ENCODE measurements at places on chromosomes 5 and 9.

DNA sequence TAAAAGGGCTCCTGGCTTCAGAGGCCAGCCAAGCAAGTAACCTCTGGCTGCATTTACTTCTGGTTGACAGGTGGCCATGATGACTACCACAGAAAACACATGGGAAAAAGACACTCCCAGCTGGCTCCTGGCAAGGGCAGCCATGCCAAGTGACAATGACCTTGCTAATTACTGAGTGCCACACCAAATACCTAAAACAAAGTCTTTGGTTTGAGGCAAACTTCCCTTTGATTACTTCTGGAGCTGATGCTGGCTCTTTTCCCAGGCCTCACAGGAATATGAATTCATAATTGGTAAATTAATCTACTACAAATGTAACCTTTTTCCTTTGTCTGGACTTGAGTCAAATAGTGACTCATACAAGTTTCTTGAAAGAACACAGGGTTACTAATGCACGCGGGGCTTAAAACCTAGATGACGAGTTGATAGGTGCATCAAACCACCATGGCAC is 61.0 kb downstream of the LPAR1 start:
- DNase-seq, result no peak

GRCh38 chr5:78667461-78668103 is 19.0 kb upstream of the LHFPL2 start:
- no peak for DNase-seq

GRCh38 chr5:36839489-36840476 is 36.8 kb upstream of the NIPBL start:
- DNase-seq, result no peak

DNA sequence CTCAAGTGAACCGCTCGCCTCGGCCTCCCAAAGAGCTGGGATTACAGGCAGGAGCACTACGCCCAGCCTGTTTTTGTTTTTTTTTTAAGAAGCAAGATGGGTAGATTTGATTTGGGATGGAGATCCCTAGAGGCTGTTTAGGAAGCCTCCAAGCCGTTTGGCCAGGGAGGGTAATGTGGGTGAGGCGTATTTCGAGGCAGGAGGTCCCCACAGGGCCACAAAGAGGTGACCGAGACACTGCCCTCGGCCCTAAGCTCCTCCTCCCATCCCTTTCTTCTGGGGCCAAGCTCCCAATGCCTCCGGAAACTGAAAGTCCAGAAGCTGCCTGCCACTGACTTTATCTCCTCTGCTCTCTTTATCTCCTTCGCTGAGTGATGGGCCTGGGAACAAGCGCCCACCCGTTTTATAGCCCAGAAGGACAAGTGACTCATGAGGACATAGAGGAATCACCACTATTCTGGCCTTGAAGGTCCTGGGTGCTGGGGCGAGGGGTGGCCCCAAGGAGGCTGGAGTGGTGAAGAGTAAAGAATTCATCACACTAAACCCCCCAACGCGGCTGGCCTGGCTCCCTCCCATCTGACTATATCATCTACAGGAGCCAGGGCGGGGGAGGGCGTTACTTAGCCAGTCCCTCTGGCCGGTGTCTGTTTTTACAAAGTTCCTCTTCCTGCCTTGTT is 2.0 kb upstream of the RALGDS start:
- DNase-seq, result no peak

DNA sequence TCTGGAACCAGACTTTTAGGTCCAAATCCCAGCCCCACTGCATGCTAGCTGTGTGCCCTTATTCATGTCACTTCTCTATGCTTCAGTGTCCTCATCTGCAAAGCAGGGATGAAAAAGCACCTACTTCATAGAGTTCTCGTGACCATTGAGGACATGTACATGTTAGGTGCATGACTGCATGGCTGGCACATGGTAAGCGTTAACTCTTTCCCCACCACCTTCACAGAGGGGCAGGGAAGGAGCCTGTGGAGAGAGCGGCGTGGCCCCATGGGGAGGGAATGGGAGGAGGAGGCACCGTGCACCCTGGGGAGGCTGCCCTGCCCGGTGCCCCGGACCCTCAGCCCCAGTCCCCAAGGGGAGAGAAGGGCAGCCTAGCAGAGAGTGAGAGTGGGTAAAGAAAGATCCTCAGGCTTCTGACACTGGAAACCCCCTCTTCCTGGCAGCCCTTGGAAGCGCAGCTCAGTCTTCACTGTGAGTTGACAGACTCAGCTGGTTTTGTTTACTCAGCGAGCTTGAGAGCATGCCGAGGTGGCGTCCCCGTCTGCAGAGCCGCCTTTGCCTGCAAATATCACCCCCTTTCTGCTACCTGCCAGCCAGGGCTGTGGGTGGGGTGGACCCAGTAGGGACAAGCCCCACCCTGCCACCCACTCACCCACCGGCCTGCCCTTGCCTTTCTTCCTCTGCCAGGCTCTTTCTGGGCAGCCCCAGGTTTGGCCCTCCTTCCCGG is 10.6 kb upstream of the ANGPTL2 start:
- DNase-seq, result peak; percentile 52

- no peak for DNase-seq
Observed at GRCh38 chr5:17907094-17907493, 272.8 kb downstream of the TAF11L14 start.

- no peak for DNase-seq
Observed at GRCh38 chr5:54329731-54330709, 19.6 kb upstream of the ARL15 start.

DNA sequence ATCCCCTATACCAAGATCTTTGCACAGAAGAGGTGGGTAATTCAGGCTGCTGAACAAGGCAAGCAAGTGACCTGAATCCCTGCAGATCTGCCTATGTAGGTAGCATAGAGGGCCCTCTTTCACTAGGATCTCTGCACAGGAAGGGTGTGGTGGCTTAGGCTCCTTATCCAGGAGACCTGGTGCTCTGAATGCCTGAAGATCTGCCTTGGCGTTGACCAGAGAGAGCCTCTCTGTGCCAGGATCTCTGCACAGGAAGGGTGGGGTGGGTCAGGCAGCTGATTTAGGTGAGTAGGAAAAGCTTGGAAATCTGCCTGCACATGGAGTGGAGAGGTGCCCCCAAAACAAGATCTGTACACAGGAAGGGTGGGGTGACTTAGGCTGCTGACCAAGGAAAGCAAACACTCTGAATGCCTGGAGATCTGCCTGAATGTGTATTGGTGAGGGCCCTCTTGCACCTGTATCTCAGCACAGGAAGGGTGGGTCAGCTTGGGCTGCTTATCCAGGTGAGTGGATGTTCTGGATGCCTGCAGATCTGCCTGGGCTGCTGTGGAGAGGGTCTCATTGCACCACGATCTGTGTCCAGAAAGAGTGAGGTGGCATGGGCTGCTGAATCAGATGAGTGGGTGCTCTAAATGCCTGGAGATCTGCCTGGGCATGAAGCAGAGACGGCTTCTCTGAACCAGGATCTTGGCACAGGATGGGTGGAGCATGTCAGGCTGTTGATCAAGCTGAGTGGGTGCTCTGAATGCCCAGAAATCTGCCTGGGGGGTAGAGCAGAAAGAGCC is 365.9 kb downstream of the DMAC1 start:
- DNase-seq, result no peak

GRCh38 chr9:84785792-84786547 is 116.4 kb downstream of the NTRK2 start:
- DNase-seq, result no peak

- DNase-seq, result no peak
Observed at GRCh38 chr5:74240783-74241750, 399.5 kb downstream of the ENC1 start.

DNA sequence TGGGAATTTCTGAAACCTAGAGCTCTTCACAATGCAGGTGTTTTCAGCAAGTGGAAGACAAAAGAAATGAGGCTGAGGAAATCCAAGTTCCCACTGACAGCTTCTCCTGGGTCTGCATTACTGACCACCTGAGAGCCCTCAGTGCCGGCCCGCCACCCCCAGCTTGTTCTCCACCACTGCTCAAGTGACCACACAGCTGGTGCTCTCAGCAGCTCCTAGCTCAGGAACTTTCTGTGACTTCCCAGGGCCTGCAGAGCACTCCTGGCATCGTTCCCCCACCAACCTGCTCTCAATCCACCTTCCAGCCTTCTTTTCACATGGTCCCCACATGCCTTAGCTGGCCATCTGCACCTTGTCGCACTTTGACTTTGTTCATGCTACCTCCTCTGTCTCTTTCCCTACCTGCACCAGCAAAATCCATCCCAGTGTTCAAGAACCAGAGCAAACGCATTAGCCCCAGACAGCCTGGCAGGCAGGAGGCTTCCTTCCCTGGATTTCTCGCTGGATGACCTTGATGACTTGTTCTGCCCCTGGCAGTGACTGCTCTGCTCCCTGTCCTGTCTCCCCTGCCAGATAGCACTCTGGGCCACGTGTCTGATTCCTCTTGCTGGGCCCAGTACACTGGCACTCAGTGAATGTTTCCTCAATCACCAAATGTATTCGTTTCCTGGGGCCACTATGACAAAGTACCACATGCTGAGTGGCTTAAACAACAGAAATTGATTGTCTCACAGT is 35.1 kb upstream of the NANS start:
- DNase-seq, result no peak

GRCh38 chr9:6305954-6306563 is 22.1 kb upstream of the TPD52L3 start:
- peak; percentile 77 for DNase-seq

- DNase-seq, result no peak
Observed at GRCh38 chr5:127396490-127397155, 106.0 kb downstream of the MEGF10 start.

GRCh38 chr9:129665814-129666520 is 520 bp downstream of the PRRX2 start:
- no peak for DNase-seq

Data from hippocampal formation (tissue), 2 donors.